T-helper 17 cell (primary cell): ENCODE measurements at places on chromosomes 13 and 19.
A peak's percentile ranks its signal among the peaks of the same experiment; 100 is the strongest.

DNA sequence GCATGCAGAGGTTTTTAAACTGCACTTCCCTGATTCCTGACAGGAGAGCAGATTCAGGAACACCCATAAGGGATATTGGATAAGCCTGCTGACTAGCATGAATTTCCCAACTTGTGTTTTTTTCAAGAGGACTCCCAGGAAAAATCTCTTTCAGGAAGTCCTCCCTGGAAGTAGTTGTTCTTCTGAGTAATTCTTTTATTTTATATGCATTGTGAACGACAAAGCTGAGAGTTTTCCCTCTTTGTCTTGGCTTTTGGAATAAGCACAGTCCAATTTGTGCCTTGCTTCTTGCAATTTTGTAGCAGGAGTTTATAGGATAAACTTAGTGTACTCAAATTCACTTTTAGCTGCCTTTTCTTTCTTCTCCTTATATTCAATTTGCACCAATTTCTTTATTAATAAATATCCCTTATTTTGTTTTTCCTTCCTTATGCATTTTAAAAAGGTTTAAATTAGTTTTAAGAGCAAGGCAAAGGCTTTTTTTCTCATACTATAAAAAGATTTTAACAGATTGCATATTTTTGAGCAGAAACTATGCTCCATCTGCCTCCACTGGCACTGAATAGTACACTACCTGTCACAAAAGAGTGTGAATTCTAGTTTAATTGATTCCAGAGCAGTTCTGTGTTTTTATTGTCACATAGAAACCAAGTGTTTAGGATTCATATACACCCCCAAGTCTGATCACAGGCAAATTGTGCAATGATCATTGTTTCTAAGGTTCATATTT lies 543.3 kb upstream of the SPRY2 start:
- no peaks in the 10 kb centered on the region for H3K27me3 ChIP-seq
- DNase-seq, result no peak
- no peaks in the 10 kb centered on the region for H3K36me3 ChIP-seq
- no peak overlapping the region for H3K4me3 ChIP-seq

GRCh38 chr13:110127986-110128511 lies 178.9 kb downstream of the COL4A1 start:
- no peak overlapping the region for H3K27ac ChIP-seq
- H3K36me3 ChIP-seq, result peaks cover 5% of the 10 kb centered on the region
- no peak for DNase-seq

GRCh38 chr13:44048326-44048725 lies 168.6 kb downstream of the LACC1 start:
- H3K4me1 ChIP-seq, result peaks cover 2% of the 10 kb centered on the region

GRCh38 chr13:110424569-110425443 lies 117.7 kb downstream of the COL4A2 start:
- peaks cover 83% of the 10 kb centered on the region for H3K27me3 ChIP-seq
- H3K4me1 ChIP-seq, result peaks cover 10% of the 10 kb centered on the region
- no peak overlapping the region for H3K4me3 ChIP-seq
- H3K27ac ChIP-seq, result no peak overlapping the region
- no peaks in the 10 kb centered on the region for H3K36me3 ChIP-seq
- no peak for DNase-seq

DNA sequence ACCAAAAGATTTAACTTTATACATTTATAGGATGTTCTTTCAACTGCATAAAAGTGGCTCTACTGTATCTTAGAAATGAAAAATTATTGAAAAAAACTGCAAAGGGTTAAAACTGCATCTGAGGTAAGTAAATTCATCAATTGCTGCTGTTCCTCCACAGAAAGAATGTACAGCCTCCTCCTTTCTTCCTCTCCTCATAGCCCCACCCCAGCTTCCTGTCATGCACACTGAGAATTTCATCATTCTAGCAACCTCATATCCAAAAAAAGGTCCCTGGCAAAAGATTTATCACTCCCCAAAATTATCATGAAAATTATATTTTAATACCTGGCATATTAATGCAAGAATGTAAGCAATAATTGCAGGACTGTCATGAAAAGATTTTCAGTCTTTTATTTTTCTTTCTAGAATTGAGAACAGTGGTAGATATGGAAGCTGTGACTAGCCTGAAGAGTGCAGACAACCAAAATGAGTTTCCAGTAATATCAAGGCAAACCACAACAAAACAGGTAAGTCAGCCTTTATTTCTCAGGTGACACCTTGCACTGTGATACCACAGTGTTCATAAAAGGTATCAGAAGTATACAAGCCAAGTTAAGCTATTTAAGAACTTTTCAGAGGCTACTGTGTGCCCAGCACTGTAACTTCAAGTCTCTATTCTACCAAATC lies 110.8 kb downstream of the SUCLA2 start:
- no peaks in the 10 kb centered on the region for H3K27me3 ChIP-seq
- peaks cover 2% of the 10 kb centered on the region for H3K4me1 ChIP-seq
- H3K4me3 ChIP-seq, result no peak overlapping the region
- H3K27ac ChIP-seq, result no peak overlapping the region

DNA sequence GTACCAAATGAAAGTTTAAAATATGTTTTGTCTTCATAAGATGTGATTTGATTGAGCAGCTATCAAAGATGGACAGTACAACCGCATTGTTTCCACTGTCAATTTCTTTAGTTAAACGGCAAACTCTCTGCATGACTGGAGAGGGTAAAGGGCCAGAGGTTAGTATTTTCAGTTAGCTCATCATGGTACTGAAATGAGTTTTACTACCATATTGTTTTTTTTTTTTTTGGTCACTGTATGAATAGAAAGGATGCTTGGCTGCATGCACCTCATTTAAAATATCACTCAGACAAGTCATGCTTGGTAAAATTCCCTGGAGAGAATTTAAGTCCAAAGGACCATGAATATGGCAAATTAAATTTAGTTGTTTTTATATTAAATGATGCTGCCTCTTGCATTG lies 942.1 kb upstream of the SPRY2 start:
- no peak for DNase-seq
- no peaks in the 10 kb centered on the region for H3K27me3 ChIP-seq
- H3K27ac ChIP-seq, result no peak overlapping the region
- no peak overlapping the region for H3K4me3 ChIP-seq

DNA sequence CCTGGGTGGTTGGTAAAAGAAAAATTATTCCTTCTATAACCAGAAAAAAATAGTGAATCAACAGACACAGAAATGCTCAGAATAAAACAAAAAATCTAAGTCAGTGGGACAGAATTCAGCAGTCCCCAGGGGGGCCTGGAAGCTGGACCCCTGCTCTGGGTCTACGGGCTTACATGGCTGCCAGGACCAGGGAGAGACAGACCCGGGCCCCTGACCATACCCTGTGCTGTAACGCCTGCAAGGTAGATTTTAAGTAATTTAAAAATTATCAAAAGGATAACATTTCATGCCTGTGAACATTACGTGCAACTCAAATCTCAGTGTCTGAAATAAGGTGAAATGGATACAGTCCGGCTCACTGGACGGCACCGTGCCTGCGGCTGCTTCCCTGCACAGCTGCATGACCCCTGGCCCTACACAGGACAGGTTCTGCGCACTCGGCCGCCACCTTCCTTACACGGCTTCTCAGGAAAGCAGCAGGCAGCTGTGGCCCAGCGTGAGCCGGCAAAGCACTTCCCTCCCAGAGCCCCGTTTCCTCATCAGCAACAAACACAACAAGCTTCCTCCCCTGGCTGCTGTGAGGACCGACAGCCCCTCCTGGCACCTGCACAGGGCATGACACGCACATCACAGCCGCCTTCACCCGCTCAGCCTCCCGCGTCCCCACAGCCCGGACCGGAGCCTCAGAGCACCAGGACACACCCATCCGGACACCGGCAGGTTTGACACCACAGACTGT lies 22.2 kb downstream of the RASA3 start:
- peaks cover 8% of the 10 kb centered on the region for H3K36me3 ChIP-seq
- peak overlapping the region; percentile 92 for H3K4me3 ChIP-seq
- H3K27ac ChIP-seq, result peak overlapping the region; percentile 95
- no peaks in the 10 kb centered on the region for H3K27me3 ChIP-seq
